Activated naive CD4-positive, alpha-beta T cell treated with anti-CD3 and anti-CD28 coated beads for 36 hours (primary cell): ENCODE measurements at places on chromosomes 16 and 17. TPM values are rescaled to one million over a fixed set of nuclear protein-coding genes. Genes with fewer than 3 reads are reported as not detected.

GRCh38 chr16:3057181-3058138, 8.0 kb upstream of the IL32 start:
- no peak for DNase-seq

BBS2 gene
- total RNA-seq = 18.0 TPM

CSH1 gene
- total RNA-seq = not detected

DNA sequence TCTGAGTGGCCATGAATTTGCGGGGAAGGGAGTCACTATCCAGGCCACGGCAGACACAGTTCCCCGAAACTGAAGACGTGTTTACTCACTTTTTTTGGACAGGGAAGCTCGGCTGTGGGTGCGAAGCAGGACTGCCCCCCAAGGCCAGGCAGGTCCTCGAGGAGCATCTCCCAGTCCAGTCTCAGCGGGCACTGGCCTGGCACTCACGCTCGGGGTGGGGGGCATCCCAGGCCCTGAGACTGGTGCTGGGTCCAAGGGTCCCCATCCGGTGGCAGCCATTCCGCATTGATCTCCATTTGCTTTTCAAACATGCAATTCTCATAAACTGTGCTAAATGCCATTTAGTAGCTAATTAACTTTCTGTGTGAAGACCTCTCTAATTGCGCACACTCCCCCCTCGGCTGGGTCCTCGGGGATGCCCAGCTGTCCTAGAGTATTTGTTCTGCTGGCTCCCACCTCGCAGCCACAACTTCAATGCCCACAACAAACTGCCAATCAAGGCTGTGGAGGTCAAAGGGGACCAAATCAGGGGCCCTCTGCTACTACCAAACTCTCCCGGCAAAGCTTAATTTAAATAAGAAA, 50.2 kb downstream of the TBC1D16 start:
- DNase-seq = no peak

WFIKKN1 gene
- total RNA-seq = 0.10 TPM

NOS2 gene
- 0.07 TPM for total RNA-seq

TMEM220 gene
- total RNA-seq = 0.94 TPM

CCL23 gene
- total RNA-seq = not detected

- no peak for DNase-seq
Measured at GRCh38 chr17:4877089-4877488, 22.2 kb upstream of the C17orf107 start.
